ENCODE measurements at places on chromosomes 2 and 18.

DNA sequence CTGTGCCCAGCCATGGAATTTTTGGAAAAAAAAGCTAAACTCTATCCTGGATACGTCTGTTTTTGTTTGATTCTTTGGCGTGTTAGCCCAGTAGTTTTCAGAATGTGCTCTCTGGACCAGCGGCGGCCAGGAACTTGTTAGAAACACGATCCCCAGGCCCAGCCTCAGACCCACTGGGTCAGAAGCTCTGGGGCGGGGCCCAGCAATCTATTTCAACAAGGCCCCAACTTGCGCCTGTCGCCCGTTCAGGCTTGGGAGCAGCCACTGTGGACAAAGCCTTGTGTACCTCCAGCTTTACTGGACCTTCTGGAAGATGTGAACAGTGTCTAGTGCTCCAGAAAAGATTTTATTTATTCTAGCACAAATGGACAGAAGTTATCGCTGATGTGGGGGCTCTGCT lies 14.3 kb downstream of the CABLES1 start:
- DNase-seq, result no peak

DNA sequence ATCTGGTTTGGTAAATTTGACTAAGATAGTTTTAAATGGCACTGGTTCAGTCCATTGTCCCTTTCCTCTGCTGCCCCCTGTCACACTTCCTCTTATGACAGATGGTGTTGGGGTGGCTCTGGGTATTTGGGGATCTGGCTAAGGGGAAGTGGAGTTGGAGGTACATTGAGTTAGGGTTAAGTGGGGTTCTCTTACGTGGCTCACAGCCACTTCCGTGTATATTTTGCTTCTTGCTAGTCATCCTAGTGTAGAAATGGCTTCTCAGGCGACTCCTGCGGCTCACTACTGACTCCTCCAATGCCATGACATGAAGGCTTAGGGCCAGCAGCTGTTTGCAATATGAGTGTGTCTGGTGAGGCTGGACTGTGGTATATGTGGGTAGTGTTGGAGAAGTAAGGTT lies 187.0 kb downstream of the HAUS1 start:
- no peak for DNase-seq

DNA sequence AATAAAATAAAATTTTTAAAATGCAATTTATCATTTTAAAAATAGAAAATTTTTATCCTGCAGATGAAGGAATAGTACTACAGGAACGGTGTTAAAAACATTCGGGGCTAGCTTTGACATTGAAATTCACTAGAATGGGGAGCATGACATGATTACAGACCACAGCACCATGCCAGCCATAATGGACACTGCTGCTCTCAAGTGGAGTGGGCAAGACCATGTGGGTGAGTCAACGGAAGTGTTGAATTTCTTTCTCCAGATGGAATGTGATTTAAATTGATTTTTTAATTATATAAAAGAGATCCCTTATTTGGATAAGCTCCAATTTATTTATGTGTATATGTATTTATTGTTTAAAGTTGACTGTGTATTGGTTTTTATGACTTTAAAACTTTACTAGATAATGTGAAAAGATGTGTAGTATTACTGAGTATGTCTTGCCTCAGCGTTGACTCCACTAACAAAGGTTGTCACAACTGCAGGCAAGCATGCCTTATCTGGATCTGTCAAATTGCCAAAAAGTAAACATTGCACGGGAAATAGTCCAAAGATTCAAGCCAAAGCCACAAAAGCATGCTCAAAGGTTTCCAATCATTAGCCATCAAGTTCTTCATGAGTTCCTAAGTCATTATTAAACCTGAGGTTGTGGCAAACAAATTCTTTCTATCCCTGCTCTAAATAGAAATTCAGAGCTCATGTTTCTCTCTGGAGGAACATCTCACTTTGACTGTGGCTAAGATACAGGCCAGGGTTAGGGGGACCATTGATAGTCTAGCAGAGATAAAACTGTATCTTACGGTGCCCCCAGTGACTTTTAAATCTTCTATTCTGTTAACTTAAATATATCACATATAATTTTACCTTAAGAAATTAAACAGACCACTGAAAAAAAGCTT lies 536.9 kb downstream of the TMX3 start:
- DNase-seq, result no peak

- peak; percentile 17 for DNase-seq
Measured at GRCh38 chr2:58834404-58834803, 593.3 kb upstream of the FANCL start.

- DNase-seq, result no peak
Measured at GRCh38 chr18:21134895-21135294, 23.3 kb upstream of the ROCK1 start.

DNA sequence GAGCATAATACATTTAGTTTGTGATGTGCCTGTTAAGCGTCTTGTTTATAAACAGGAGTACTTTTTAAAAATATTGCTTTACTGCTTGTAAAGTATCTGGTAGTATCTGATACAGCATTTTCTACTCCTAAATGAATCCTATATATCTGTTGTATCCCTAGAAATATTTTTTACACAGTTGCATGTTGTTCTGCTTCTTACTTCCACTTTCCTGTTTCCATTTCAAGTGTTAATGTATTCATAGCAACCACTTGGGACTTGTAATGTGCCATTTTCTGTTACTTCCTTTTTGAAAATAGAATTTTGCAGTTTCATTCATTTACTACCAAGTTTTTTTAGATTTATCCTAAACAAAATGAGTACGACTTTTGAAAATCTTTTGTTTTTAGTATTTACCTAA lies 24.9 kb downstream of the CCNT2 start:
- no peak for DNase-seq

- DNase-seq, result no peak
Measured at GRCh38 chr18:61554117-61554776, 221.0 kb downstream of the CDH20 start.

GRCh38 chr2:96167407-96168013 lies 22.3 kb upstream of the DUSP2 start:
- no peak for DNase-seq

DNA sequence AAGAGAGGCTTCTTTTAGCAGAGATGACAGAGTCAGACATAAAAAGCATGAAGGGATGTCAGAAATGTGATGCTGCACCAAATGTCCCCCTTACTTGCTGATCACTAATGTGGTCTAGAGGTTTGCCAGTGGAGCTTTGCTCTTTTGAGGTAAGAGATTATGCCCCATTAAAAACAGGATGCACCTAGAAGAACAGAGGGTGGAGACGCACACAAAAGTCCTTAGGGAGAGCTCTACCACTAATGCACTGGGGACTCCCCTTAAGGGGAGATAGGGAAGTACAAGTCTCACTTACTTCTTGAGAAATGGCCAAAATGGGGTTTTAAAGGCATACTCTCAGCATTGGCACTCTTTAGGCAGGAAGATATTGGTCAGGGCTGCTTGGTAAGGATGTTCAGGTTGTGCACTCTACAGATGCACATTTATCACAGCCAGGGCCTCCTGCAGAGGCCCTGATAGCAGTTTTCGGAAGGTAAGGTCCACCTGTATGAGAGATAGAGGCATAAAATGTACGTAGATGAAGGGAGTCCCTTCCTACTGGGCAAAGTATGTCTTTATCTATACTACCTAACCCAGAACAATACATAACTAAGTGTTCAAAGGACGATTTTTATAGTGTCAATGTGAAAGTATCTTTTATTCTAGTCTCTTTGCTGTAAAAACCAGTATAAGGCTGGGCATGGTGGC lies 17.0 kb upstream of the SCYGR1 start:
- no peak for DNase-seq

- no peak for DNase-seq
Measured at GRCh38 chr2:225465827-225466226, 66.3 kb downstream of the NYAP2 start.

DNA sequence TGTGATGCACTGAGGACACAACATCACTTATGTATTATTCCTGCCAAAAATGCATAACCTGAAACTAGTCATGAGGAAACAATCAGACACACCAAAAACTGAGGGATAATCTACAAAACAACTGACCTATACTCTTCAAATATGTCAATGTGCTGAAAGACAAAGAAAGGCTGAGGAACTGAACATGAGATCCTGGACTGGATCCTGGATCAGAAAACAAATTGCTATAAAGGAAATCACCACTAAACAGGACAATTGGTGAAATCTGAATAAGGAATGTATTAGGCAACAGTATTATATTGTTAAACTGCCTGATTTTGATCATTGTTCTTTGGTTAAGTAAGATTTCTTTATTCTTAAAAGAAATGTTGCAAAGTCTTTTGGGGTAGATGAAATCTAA lies 28.8 kb downstream of the CUL3 start:
- no peak for DNase-seq

- no peak for DNase-seq
Measured at GRCh38 chr2:47510745-47511144, 107.8 kb downstream of the MSH2 start.

- DNase-seq, result no peak
Measured at GRCh38 chr18:41647914-41648313, 307.1 kb upstream of the PIK3C3 start.

DNA sequence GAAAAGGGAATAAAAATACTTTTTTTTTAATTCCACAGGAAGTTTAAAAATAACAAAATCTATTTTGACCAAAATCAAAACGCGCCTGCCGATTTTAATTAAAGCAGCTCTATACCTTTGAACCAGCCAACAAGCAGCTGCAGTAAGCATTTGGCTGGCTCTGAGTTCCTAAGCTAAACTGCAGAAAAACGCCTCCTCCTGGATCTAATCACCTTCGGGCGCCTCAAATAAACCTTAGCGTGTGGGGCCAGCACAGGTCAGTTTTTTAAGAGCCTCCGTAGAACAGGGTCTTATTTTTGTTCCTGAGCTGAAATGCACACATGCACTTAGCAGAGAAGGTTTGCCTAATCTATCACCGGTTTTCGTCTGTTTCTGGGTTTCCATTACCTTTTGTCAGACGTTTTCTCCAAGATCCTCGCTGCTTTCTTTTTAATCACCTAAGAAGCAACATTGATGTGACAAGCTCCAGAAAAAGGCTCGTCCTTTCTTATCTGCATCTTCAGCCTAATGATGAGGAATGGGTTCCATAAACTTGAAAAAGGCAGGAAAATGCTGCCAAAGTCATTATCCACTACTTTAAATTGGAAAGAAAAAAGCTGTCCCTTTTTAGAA lies 64.7 kb upstream of the HNRNPA3 start:
- DNase-seq, result no peak

DNA sequence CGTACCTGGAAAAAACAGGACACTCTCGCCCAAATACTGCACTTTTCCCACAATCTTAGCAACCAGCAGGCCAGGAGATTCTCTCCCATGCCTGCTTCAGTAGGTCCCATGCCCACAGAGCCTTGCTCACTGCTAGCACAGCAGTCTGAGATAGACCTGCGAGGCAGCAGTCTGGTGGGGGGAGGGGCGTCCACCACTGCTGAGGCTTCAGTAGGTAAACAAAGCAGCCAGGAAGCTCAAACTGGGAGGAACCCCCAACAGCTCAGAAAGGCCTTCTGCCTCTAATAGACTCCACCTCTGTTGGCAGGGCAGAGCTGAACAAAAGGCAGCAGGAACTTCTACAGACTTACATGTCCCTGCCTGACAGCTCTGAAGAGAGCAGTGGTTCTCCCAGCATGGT lies 1202.8 kb upstream of the ACVR2A start:
- no peak for DNase-seq

GRCh38 chr2:27672723-27673486 lies 9.2 kb downstream of the SLC4A1AP start:
- DNase-seq, result no peak

GRCh38 chr2:75547345-75548035 lies 13.2 kb downstream of the EVA1A start:
- DNase-seq, result no peak

- no peak for DNase-seq
Measured at GRCh38 chr2:58702302-58702885, 461.3 kb upstream of the FANCL start.

- no peak for DNase-seq
Measured at GRCh38 chr18:37302519-37302918, 263.1 kb downstream of the CELF4 start.

GRCh38 chr18:6509832-6510231 lies 95.1 kb upstream of the L3MBTL4 start:
- no peak for DNase-seq

DNA sequence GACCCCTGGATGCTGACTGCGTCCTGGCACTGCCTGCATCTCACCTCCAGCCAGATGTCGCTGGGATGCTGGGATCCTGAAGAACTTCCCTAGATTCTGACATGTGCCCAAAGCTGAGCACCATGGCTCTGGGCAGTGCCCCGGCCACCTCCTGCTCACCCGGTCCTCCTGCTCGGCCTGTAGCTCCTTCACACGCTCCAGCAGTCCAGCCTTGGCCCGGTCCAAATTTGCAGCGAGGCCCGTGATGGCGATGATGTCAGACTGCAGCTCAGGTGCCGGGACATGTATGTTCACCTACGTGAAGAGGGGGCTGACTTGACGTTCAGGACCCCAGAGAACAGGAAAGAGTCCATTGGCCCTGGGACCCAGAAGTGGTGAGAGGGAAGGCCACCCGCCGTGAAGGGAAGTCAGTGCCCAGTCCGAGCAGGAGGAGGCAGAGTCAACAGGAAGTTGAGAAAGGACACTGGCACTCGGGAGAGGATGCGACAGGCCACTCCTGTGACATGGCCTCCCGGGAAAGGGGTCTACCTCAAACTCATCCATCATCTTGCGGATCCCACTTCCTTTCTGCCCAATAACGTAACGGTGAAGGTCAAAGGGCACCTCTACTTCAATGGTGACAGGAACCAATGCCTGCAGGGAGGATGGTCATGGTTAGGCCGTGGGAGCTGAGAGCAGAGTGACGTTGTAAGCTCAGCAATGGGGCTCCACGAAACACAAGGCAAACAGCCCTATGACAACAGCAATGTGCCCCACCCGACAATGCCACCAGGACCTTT lies 46.7 kb downstream of the ANO7 start:
- DNase-seq, result no peak

DNA sequence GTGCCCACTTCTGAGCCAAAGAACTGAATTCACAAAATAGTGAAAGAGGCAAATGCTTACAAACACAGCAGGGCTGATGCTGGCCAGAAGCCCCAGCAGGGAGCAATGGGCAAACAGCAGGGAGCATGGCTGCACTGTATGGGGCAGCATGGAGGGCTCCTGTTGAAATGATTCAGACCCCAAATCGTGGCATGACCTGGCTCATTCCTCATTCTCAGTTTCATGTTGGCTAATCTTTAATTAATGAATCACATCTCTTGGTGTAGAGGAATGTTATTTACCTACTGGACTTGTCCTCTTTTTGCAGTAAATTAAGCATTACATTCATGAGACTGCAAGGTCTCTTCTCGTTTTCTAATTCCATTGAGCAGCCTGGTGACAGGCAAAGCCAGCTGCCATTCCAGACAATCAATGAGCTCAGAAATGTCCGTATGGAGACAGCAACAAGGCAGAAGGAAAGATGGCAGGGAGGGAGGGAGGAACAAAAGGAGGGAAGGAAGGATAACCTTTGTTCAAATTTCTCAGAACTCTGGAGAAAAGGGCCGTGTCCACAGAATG lies 84.9 kb upstream of the ST8SIA3 start:
- DNase-seq, result no peak

DNA sequence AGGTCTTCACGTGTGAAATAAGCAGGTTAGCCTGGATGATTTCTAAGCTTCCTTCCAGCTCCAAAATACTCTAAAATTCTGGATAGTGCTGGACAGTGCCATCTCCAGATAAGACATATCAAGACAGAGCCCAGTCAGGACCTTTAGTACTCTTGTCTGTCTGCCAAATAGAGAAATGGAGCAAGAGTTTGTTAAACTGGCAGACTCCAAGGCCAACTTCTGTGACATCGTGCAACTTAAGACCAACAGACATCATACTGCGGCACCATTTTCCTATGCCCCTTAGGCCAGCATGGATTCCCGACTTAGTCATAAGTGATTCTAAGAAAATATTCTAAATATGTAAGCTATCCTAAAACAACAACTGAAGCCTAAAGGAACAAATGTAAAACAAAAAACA lies 118.6 kb downstream of the RBMS1 start:
- no peak for DNase-seq

GRCh38 chr18:34153711-34154110 lies 71.0 kb downstream of the NOL4 start:
- DNase-seq, result no peak

Data from CMK (cell line).